ENCODE measurements at places on chromosomes 6 and 20. TPM values are rescaled to one million over a fixed set of nuclear protein-coding genes. Genes with fewer than 3 reads are reported as not detected.

- no peak for DNase-seq
These were observed 2.8 kb downstream of the HLA-F start for GRCh38 chr6:29726001-29726400.

DNA sequence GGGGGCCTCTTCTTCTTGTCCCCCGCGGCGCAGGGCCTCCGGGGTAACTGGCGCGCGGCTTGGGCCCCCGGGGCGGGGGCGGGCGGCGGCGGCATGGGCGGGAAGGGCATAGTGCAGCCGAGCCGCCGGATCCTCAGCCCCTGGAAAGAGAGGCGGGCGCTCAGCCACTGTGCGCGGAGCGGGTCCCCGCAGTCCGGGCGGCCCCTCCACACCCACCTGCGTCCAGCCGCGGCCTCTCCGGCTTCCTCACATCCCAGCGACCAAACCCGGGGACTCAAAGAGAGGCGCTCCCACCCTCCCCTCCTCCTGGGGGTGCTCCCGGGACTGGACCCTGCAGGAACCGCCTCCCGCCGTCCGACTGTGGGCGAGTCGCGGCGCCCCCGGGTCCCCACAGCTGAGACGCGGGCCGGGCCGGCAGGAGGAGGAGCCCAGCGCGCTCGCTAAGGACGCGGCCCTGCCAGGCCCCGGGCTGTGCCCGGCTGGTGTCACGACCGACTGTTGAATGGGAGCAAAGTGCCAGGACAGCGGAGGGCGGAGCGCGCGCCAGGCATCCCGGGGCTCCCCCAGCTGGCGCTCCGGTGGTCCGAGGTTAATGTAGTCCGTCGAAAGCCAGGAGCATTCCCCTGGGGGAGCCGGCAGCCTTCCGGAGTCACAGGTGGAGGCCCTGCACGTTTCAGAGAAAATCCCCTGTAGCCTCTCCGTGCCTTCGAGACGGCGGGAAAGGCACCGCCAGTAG is at the start of gene PRR18:
PRR18 (minus strand) TSS at position 360 of the 736 bp plus-strand sequence; CDS start at position 110, 250 bp downstream.
- DNase-seq, result peak; percentile 55

GRCh38 chr6:50147371-50147770 is 97.6 kb upstream of the DEFB112 start:
- no peak for DNase-seq

- no peak for DNase-seq
These were observed 3.5 kb upstream of the BPI start for GRCh38 chr20:38300438-38300837.

DNA sequence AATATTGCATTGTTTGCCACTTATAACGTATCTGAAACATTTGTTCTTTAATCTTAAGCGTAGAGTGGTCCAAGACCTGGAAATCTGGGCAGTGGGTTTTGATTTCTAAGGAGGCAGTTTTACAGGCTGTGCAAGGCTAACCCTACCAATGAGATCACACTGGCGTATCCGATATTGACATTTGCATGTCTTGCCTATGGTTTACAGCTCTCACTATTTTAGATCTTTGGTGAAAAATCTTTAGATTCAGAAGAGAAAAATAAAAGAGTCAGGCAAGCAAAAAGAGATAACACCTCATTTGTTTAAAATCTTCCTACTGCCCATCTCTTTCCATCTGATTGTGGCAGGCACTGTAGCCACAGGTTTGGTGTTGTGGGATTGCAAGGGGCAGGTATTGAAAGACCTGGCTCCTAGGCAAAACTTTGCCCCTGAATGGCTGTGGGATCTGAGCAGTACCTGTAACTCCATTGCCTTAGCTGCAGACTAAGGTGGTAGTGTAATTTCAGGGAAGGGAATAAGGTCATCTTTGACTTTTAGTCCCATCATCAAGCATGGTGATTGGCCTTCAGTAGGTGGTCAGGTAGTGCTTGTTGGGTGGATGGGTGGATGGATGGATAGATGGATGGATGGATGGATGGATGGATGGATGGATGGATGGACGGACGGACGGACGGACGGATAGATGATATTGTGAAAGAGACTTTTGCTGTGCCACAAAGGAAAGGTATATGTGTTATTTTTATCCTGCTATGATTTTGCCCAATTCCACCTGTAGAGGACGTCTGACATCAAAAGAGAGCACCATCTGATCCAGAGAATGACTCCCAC is 1.9 kb downstream of the TNFAIP3 start:
- no peak for DNase-seq

DNA sequence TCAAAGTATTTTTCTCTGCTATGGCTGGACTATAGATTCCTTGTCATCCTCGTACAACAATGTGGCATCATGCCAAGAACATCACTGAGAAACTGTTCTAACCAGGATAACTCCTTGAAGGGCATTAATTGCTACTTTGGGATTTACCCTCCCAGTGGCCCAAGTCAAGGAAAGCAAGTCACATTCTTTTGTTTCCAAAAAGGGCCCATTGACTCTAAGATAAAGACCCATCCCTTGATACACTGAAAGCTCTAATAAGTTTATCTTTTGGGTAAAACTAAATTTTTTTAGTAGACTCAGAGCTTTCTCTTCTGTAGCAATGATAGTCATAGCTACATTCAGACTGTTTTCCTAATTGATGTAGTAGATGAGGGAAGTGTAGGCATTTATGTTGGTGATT is at the start of gene OR2J3:
OR2J3 (plus strand) TSS at position 301 of the 400 bp plus-strand sequence. CDS start 3,833 bp downstream, outside the sequence.
- DNase-seq, result no peak

DNA sequence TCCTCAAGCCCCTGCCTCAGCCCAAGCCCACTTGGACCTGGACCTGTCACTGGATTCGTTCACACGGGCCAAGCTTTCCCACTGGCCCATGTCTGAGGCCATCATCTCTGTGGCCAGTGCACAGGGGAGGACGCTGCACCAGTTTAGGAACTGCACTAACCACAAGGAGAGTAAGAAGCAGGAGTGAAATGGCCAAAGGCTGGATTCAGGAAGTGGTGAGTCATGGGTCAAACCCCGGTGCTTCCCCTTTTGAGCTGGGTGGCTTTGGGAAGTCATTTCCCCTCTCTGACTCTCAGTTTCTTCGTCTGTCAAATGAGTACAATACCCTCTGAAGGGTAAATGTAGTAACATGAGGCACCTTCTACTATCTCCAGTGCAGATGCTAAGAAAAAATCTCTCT is 87.9 kb downstream of the CD40 start:
- DNase-seq, result no peak

- DNase-seq, result no peak
These were observed 400.4 kb upstream of the PTCHD4 start for GRCh38 chr6:48511378-48511777.

GRCh38 chr20:63743210-63743970 is 3.8 kb downstream of the SLC2A4RG start:
- DNase-seq, result no peak

- DNase-seq, result peak; percentile 60
These were observed 537 bp downstream of the TCP1 start for GRCh38 chr6:159788753-159789376.

DNA sequence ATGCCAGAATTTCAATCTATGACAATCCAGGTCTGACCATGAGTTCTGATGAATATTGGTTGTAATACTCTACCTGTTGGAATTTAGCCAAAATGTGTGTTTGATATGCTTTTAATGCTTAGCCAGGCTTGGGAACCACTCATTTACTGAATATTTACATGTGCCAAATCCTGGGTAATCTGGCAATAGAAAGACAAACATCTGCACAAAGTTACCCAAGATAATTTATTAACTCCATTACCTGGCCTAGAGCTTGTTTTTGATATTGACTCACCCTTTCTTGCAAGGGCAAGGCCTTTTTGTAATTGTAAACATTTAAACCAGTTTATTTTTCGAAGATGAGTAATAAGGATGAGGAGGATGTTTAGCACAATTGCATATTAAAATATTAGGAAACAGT is 13.5 kb upstream of the CD2AP start:
- no peak for DNase-seq

- peak; percentile 69 for DNase-seq
These were observed 317.8 kb downstream of the CDH4 start for GRCh38 chr20:61569825-61570224.

GRCh38 chr6:92110403-92110802 is 1309.0 kb downstream of the EPHA7 start:
- no peak for DNase-seq

DNA sequence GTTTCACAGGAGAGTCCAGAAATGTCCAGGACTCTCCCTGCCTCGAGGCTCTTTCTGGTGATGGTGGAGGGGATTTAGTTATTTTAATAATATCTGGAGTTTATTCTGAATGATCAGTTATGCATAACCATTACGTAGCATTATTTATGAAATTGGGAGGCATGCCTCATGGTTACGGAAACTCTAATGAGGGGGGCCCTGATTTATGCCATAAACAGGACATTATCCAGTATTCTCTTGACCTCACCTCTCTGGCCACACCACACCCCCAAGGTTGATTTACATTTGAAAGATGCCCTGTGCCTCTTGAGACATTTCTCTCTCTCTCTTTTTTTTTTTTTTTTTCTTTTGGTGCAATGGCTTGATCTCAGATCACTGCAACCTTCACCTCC is 268.8 kb downstream of the TFAP2C start:
- DNase-seq, result no peak

GRCh38 chr6:139941826-139942225 is 567.4 kb upstream of the CITED2 start:
- no peak for DNase-seq

DNA sequence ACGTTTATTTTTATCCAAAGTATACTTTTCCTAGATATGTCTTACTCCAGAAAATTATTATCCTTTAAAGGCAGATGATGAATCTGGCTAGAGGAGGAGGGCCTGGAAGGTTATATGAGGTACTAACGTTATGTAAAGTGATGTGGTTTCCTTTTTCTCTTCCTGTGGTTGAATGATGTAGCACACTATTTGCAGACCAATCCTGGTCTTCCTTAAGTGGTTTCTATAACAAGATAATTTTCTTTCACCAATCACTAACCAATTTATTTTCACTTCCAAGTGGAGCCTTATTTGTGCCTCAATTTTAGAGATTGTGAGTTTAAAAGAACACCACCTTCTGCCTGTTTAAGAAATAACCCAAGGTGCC is 154.6 kb upstream of the SOX4 start:
- no peak for DNase-seq

GRCh38 chr6:97059473-97059872 is 134.9 kb downstream of the KLHL32 start:
- peak; percentile 30 for DNase-seq

- DNase-seq, result no peak
These were observed 254.0 kb downstream of the CD83 start for GRCh38 chr6:14371530-14371929.

DNA sequence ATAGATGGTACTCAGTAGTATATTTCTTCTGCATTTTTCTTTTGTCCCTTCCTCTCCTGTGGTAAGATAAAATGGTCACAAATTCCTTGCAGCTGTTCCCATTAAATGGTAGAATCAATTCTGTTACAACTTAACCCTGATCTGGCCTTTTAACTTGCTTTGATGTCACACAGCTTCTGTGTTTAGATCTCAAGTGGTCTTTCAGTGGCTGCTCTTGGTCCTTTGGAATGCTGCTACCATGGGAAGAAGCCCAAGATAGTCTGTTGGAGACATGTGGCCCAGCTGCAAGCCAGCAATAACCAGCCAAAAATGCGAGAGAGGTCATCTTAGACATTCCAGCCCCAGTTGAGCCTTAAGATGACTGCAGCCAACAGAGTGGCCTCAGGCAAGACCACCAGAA is 429.7 kb downstream of the KIF16B start:
- no peak for DNase-seq

DNA sequence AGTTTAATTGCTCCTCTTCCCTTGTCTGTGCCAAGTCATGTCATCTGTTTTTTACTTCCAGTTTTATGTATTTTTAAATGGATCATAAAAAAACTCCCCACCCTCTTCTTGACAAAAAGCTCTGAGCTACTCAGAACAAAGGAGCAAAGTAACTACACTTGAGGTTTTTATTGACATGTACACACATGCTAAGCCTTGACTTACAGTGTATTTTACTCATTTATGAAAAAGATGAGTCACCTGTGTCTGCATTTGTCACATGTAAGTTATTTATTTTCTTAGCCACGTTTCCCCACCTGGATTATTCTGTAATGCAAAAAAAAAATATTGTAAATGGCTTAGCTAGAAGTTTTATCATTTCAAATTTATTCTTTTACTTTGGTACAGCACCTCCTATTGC is 628.8 kb upstream of the SLC35B3 start:
- DNase-seq, result no peak

- DNase-seq, result peak; percentile 91
These were observed 10.6 kb downstream of the NRN1 start for GRCh38 chr6:5995949-5996713.

DNA sequence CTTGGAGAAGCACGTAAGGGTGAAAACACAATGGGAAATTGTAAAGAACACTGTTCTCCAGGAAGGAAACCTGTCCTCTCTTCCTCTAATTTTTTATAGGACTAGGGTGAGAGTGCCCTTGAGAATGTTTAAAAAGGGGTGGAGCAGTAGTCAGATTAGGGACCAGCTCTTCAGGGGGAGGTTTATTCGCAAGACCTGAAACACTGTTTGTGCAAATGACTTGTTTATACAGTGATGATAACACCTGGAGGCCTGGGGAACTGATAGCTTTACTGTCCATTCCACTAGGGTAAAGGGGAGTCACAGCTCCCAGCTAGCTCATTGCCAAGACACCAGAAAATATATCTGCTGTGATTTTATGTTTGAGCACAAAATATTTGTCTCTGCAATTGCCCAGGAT is 8.1 kb upstream of the FUT9 start:
- DNase-seq, result no peak

GRCh38 chr6:63882208-63882607 is 246.6 kb downstream of the PHF3 start:
- peak; percentile 42 for DNase-seq

GRCh38 chr20:380763-381580 is 412 bp downstream of the TRIB3 start:
- DNase-seq, result peak; percentile 79

CRNKL1 gene
- 27.9 TPM for total RNA-seq

FGD2 gene
- 0.06 TPM for total RNA-seq

BPIFB4 gene
- not detected for total RNA-seq

TMEM74B gene
- total RNA-seq, result 4.2 TPM

DDO gene
- not detected for total RNA-seq

RIPPLY2 gene
- not detected for total RNA-seq

LCA5 gene
- total RNA-seq, result 10.7 TPM

LHFPL5 gene
- total RNA-seq, result not detected

CFAP61 gene
- total RNA-seq, result not detected

PACRG gene
- 0.30 TPM for total RNA-seq

SLC24A3 gene
- 0.31 TPM for total RNA-seq

ZSCAN31 gene
- total RNA-seq, result 8.3 TPM
